CD14-positive monocyte (primary cell): ENCODE measurements at places on chromosomes 3 and 15.

- no peaks in the 10 kb centered on the region for H3K36me3 ChIP-seq
- DNase-seq = no peak
- H3K4me3 ChIP-seq = no peak overlapping the region
- H3K27me3 ChIP-seq = no peaks in the 10 kb centered on the region
- peaks cover 51% of the 10 kb centered on the region for H3K4me1 ChIP-seq
Measured at GRCh38 chr3:177452831-177453450, 255.7 kb upstream of the TBL1XR1 start.

- DNase-seq = no peak
- H3K4me1 ChIP-seq = no peaks in the 10 kb centered on the region
- H3K4me3 ChIP-seq = no peak overlapping the region
- no peak overlapping the region for H3K27ac ChIP-seq
Measured at GRCh38 chr3:146077181-146077580, 83.8 kb downstream of the PLOD2 start.

DNA sequence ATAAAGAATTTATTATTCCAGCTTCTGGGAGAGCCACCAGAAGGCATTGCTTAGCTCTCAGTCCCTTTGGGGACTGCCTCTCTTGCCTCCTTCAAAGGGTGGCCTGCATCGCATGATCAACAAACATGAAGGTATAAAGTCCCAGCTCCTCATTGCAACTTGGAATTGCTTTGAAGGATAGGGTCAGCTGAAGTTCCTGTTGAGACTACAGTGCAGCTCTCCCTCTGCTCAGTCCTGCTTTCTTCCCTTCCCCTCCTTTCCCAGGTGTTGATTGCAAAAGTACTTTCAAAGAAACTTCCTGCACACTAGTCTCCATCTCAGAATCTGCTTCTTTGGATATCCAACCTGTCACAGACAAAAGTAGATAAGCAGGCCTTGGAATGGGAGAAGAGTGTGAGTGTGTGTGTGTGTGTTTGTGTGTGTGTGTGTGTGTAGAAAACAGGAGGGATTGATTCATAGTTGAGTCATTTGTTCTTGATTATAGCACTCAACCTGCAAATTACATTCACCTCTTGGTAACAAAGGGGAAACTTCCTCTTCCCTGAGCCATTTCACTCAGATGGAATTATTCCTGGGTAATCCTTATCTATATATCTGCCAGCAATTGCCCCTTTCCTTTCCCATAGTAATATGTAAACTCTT, 13.7 kb downstream of the CCR8 start:
- no peak overlapping the region for H3K27ac ChIP-seq
- no peak for DNase-seq
- H3K4me1 ChIP-seq = no peaks in the 10 kb centered on the region
- H3K4me3 ChIP-seq = no peak overlapping the region

GRCh38 chr3:197573048-197573767, 17.4 kb upstream of the BDH1 start:
- H3K4me3 ChIP-seq = no peak overlapping the region
- DNase-seq = no peak
- no peak overlapping the region for H3K27ac ChIP-seq
- no peaks in the 10 kb centered on the region for H3K27me3 ChIP-seq
